ENCODE measurements at places on chromosomes 7 and 10.

- peak; percentile 87 for DNase-seq
Measured at GRCh38 chr7:102300643-102301221, 14.1 kb downstream of the SH2B2 start.

- peak; percentile 95 for DNase-seq
Measured at GRCh38 chr10:44233561-44234482, 151.1 kb downstream of the CXCL12 start.

- no peak for DNase-seq
Measured at GRCh38 chr10:93711891-93712290, 9.5 kb upstream of the FRA10AC1 start.

DNA sequence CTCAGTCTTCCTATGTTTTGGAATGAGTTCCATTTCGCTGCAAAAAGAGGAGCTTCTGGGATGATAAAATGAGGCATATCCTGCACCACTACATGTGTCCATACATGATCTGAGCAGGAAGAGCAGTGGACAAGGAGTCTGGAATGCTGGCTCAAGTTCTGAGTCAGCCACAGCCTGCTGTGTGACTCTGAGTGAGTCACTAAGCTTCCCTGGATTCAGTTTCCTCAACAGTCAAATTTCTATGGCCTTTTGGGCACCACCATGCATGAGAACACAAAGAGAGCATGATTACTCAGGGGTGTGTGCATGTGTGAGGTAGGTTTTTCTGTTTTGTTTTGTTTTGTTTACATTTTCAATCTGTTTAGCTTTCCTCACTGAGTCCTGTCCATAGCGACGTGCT is 254.6 kb downstream of the ANKRD30A start:
- no peak for DNase-seq

GRCh38 chr7:149415391-149416071 is 45.3 kb downstream of the ZNF777 start:
- no peak for DNase-seq

- DNase-seq: peak; percentile 45
Measured at GRCh38 chr10:55263327-55263726, 462.3 kb upstream of the PCDH15 start.

GRCh38 chr7:91767820-91768219 is 112.7 kb downstream of the MTERF1 start:
- peak; percentile 55 for DNase-seq

GRCh38 chr7:2934211-2934731 is 90.2 kb upstream of the GNA12 start:
- DNase-seq: peak; percentile 37

DNA sequence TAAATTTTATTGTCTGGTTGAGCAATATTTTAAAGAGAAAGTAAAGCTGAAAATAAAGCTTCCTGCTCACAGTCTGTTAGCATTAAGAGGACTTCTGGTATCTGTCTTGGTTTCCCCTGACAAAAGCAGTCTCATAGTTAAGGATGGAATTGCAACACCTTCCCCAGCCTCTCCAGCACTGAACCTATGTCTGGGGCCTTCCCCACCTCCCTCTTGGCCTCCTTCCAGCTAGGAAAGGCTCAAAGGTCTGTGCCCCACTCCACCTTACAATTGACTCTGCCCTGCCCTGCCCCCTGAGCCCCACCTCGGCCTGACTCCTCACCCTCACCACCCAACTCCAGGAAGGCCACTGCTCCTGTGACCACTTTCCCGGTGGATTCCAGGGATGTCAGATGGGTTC is 33.2 kb downstream of the COL17A1 start:
- no peak for DNase-seq

GRCh38 chr10:124652701-124653100 is 91.5 kb downstream of the FAM53B start:
- no peak for DNase-seq

DNA sequence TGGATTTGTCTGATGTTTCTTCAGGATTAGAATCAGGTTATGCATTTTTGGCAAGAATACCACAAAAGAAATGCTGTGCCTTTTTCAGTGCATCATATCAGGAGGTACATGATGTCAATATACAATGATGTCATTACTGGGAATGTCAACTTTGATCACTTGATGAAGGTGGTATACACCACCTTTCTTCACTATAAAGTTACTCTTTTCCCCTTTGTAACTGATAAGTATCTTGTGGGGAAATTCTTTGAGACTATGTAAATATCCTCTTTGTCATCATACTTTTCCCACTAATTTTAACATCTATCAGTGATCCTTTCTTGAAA is 65.9 kb upstream of the TCF7L2 start:
- DNase-seq: no peak

DNA sequence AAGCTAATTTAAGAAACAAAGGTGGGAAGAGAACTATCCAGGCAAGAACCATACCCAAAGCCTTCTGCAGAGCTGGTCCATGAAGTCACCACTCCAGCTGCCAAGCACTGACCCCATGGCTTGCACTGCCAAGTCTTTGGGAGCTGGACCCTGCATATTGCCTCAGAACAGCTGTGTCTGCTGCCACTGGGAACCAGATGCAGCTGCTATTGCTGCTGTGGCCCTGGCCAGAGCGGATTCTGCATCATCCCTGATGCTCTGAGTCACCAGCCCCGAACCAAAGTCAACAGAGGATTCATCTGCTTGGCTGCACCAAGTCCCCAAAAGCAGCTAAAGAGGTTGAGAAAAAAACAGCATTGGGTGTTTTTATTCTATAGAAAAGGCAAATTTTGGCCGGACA is 39.2 kb upstream of the GSAP start:
- no peak for DNase-seq

DNA sequence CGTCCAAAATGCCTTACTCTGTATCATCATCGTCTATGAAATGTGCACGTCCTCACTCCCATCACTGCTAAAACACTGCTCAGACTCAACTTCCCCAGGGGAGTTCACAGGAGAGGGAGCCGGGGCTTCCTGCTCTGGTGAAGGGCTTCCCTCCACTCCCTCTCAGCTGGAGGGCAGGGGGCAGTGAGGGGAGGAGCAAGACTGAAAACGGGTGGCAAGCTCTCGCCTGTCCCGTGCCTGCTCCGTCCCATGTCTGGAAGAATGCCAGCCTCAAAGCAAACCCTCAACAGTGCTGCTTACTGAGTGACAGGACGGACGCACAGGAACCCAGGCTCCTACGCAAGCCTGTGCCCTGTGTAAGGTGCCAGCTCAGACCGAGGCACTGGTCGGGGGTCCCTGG is 25.1 kb downstream of the PRKAG2 start:
- no peak for DNase-seq

DNA sequence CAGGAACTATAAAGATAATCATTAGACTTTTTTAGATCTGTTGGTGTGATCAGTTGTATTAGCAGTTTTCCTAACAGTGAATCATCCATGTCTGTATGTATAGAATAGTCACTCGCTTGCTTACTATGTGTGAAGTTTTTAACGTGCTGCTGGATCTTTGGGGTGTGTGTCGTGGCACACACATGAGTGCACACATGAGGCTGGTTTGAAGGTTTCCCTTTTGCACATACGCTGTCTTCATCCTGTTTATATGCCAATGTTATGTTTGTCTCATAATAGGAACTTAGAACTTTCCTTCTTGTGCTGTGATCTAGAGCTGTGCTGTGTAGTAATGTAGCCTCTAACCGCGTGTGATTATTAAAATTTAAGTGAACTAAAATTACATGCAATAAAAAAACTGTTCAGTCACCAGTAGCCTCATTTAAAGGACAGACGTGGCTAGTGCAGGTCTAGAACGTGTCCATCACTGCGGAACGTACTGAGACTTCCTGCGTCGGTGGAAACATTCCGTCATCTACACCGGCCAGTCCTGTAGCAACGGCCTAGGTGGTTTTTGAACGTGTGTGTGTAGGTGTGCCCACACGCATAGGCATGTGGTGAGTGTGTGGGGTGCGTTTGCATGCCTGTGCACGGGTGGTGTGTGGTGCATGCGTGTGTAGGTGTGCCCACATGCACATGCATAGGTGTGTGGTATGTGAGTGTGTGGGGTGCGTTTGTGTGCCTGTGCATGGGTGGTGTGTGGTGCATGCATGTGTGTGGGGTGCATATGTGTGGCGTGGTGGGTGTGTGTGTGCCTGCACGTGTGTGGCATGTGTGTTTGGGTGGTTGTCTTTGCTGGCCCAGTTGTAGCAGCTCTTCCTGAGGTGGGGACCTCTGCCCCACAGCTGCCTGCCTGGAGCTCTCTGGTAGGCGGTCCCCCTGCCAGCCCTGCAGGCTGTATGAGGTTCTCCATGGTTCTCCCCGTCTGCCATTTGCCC is 56.6 kb downstream of the INPP5A start:
- DNase-seq: no peak

- DNase-seq: no peak
Measured at GRCh38 chr10:63464402-63465292, 1.1 kb downstream of the JMJD1C start.

GRCh38 chr7:51783241-51783640 is 466.6 kb upstream of the COBL start:
- no peak for DNase-seq

GRCh38 chr7:154953006-154953684 is 49.8 kb downstream of the PAXIP1 start:
- peak; percentile 80 for DNase-seq

DNA sequence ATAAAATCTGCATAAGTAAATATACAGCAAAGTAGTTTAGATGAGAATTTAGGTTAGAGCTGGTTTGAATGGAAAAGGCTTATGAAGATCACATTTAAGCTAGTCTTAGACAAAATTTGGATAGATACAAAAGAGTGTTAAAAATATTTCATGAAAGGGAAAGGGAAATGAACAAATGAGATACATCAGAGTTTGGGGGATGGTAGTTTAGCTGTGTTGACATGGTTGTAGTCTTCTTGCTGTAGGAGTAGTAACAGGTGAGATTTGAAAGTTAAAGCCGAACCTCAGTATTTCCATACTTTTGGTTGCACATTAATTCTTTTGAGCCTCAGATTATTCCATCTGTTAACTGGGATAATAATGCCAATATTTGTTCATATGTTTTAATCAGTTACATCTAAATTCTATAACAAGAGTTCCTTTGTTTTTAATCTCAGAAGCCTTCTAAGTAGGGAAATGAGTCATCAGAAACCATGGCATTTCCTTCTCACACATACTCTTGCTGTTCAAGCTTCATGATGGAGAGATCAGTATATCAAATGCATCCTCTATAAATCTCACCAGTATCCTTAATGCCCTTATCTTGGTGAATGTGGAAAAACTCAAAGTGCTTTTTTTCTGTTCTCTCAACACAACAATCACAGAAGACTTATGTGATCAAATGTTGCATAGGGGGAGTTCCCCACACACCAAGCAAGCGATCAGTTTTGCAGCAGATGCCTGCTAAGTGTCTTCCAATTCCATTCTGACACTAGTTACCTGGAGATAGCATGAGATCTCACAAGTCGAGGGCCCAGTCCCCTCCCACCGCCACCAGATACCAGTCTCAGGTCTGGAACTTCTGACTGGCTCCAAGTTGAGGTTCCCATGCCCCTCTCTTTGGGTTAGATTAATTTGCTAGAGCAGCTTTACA is 84.7 kb downstream of the MAPK8 start:
- DNase-seq: no peak

- no peak for DNase-seq
Measured at GRCh38 chr10:53990799-53991238, 810.2 kb downstream of the PCDH15 start.

DNA sequence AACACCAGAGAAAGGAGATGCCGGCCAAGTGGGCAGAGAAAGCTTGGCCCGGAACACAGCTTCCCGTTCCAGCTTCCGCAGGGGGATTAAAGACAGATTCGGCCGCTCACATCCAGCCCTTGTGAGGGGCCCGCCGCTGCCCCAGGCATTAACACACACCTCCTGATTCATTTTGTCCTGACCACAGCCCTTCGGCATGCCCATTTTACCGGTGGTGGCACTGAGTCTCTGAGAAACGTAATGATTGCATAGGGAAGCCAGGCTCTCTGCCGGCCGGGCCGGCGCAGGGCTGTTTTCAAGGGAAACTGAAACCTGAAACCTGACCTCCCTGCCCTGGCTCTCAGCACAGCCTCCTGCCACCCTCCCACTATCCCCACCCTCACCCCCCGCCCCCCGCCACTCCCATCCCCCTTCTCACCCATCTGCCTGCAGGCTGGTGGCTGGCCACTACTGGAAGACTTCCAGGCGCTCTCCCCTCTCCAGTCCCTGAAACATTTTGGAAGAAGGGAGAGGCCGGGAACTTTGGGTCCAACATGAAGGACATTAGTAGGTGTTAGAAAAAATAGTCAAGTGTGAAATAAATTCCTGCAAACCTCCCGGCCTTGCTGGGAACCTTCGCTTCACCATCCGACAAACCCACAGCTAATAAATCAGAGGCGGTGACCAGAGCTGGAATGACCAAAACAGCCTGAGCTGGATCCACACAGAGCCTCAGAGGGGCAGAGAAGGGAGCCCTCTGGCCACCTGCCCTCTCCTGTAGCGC is 83.5 kb upstream of the CUX1 start:
- peak; percentile 85 for DNase-seq

- no peak for DNase-seq
Measured at GRCh38 chr7:51141451-51142003, 175.1 kb downstream of the COBL start.

- no peak for DNase-seq
Measured at GRCh38 chr7:139753081-139753692, 24.6 kb downstream of the HIPK2 start.

DNA sequence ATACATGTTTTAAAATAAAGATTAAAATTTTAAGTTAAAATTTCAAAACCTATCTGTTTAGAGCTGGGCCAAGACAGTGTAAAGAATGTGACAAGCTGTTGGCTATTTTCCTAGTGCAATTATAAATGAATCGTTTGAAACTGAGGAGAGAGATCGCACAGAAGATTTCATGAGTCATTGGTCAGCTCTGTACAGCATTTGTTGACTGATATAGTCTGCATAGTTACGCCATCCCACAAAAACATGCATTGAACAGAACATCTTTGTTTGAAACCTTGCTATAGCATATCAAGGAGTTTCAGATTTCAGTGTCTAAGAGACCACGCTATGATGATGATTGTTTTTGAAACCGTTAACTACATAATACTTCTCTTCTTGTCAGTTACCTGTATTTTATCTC is 1.3 kb upstream of the C10orf67 start:
- no peak for DNase-seq

DNA sequence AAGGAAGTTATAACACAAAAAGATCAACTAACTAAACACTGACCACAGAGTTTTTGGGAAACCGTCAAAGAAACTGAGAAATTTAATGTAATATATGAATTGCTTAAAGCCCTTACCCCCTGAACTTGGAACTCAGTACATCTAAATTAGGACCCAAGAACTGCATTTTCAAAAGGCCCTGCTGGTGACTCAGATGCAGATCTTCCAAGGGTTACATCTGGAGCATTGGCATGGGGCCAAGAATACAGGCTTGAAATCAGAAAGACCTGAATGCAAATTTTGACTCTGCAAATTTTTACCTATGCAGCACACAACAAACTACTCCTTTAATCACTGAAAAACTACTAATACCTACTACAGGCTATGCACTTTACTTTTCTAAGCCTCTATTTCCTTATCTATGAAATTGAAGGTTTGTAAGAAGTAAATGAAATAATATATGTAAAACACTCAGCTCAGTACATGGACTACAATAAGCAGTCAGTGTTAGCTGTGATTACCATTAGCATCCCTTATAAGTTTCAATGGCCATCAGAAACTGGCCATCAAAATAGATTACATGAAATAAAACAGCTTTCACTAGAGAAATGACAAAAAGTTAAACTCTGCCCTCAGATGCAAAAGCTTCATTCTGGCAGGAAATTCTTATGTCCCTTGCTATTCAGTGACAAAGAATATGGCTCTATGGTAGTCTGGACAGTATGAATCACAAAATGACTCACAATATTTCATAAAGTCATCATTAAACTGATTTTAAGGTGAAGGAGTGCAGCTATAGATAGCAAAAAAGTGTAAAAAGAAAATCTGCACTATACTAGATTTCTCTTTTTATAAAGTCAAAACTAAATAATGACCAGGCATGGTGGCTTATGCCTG is 43.6 kb downstream of the NSUN6 start:
- DNase-seq: no peak
